Fibroblast of mammary gland (primary cell): ENCODE measurements at places on chromosomes 2 and 18.

- no peak for DNase-seq
Observed at GRCh38 chr2:58572731-58573130, 331.6 kb upstream of the FANCL start.

GRCh38 chr2:201070948-201071478, 458 bp downstream of the HYCC2 start:
- DNase-seq, result peak; percentile 14

GRCh38 chr18:25896956-25897355, 193.5 kb downstream of the SS18 start:
- no peak for DNase-seq

DNA sequence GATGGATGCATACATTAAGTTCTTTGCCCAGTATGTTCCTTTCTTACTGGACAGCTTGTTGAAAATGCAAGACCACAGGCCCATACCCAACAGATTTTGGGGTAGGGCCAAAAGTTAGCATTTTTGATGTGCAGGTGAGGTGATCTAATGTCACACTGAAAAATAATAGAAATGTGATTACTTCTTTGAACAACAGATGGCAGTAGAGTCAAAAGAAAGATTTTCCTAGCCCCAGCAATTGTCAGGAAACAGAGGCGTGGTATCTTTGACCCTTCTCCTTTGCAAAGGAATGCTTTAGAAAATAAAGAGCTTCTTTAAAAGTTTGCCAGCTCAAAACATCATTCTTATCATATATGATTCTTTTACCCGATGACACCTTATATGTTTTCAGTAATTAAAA, 343.6 kb upstream of the SYT4 start:
- peak; percentile 37 for DNase-seq

DNA sequence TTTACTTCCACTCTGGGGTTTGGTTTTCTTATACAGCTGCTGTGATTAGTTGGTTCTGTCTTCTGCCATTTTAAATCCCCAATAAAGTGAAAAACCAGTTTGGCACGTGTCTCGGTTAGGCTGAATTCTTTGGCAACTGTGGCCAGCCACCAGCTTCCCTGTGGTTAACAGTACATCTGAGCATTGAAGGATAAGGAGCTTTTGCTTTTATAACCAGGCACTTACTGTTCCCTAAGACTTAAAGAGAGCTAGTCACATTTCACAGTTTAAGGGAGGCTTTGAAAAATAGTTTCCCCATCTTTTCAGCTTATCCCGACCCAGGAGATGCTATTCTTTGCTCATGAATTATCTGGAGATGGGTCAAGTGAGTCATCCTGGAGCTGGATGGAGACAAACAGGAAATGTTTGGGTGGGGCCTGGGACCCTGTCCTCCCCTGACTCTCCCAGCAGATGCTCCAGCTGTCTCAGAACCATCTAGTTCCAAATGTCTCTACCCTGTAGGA, 57.3 kb upstream of the EML6 start:
- DNase-seq, result peak; percentile 95

DNA sequence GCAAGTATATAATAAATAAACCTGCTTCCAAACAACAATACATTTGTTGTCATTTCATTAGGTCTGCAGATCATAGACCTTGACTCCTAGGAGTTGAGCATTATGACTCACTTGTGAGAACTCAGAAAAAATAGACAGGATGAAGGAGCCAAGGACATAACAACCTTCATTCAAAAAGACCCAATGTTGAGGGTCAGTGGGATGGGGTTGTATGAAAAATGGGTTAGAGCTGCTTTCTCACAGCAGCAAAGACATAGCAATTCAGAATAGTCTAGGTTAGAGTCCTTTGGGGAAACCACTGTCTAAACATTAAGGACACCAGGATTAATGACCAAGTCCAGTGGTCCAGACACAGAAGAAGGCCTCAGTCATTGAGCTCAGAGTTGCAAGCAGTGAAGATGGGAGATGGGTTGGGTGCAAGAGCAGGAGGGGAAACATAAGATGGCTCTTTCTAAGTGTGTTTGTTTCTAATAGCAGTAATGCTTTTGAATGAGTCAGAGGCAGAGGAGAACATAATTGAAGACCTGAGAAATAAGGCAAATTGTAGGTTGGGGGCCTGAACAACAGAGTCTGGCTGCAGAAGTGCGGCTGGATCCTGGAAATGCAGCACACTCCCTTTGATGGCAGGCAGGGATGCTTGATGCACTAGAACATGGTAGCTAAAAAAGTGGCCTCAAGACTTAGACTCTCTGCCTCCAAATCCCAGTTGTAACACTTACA, 3.7 kb upstream of the SERPINB10 start:
- no peak for DNase-seq

- no peak for DNase-seq
Observed at GRCh38 chr18:48018851-48019250, 88.4 kb upstream of the SMAD2 start.

DNA sequence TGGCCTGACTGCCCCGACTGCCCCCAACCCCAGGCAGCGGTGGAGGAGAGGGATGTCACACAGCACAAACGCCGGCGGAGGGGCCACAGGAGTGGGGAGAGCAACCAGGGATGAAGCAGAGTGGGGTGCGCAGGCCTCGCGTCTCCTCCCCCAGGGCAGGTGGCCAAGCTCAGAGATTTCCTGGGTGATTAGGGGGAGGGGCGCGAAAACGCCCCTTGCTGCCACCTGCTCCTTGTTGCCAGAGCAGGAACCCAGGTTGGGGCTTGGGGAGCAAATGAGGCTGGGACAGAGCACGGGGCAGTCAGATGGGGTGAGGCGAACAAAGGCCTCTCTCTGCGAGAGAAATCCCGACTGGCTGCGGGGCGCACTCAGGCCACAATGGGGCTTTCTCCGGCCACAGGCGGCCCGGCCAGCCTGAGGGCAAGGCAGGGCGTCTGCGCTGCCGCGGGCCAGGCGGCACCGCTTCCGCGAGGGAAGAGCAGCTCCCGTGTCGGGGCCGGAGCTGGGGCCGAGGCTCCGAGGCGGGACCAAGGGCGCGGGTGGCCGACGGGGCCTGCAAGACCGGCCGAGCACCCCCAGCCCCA, 11.5 kb downstream of the TEX44 start:
- DNase-seq, result no peak

DNA sequence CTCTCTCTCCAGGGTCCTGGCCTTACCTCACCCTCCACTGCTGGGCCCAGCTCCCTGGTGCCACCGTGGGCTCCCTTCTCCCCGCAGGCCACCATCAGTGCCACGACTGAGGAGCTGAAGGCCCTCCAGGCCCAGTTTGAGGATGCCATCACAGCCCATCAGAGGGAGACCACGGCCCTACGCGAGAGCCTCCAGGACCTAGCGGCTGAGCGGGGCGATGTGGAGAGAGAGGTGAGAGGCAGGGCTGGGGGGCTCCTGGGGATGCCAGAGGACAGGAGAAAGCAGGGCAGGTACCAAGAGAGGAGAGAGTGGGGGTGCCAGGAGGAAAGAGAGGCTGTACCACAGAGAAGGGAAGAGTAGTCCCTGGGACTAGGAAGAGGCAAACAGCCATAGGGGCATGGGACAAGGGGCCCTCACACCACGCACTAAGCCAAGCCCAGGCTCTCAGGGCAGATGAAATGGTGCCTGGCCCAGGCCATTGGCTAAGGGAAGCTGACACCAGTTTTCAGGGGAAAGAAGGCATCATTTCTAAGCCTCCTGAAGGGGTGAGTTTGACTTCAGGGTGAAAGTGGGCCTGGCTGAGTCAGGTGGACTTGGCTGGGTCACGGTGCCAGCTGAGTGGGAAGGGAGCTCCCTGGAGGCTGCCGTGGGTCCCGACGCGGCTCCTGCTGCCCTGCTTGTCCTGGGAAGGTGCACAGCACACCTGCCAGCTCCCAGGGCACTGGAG, 39.0 kb upstream of the SNED1 start:
- DNase-seq, result no peak

DNA sequence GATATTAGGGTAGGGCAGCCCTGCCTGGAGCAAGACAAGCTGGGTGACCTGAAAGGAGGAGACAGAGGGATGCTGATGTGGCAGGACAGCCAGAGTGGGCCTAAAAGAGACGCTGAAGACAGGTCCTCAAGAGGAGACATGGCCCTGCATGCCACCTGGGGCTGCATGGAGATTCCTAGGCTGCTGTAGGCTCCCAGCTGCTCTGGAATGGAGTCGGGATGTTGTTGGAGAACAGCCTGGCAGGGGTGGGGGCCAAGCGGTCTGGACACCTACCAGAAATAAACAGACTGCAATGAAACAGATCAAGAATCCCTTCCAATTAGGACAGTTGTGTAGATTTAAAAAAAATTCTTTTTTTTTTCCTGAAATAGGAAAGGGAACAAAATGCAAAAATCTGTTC, 97.8 kb upstream of the NPAS2 start:
- no peak for DNase-seq

GRCh38 chr18:40685219-40685618, 1269.8 kb upstream of the PIK3C3 start:
- no peak for DNase-seq

- no peak for DNase-seq
Observed at GRCh38 chr2:239179851-239180371, 220.9 kb downstream of the HDAC4 start.

DNA sequence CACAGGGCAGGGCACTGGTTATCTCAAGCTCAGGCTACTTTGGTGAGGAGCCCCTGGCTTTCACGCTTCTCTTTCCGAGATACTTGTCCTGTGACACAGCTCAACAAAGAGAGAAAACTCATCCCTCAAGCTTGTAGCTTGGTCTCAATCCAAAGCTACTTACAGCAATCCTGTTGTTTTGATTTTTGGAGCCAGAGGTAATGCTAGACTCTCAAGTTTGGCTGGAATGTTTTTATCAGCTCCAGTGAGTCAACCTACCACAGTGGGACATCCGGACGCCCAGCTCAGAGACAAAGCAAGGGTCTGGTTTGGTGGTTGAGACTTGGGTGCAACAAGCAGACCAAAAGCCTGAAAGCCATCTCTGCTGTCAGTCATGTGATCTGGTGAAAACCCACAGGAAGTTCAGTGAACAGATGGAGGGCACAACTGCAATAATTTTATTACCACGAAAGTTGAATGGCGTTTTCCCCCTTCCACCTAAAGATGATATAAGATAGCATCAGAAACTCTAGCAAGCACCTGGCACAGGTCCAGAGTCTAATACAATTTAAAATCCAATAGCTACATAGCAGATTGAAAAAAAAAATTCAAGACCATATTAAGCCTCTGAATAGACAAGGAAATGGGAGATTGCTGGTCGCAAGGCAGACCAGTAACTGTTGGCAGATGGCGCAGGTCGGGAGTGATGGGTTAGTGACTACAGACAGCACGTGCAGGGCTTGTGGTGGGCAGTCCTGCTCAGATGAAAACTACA, 102.3 kb upstream of the SMAD7 start:
- peak; percentile 91 for DNase-seq

- DNase-seq, result no peak
Observed at GRCh38 chr2:238497610-238498005, 70.9 kb downstream of the ASB1 start.

- no peak for DNase-seq
Observed at GRCh38 chr2:20797096-20797495, 25.8 kb downstream of the LDAH start.

- peak; percentile 30 for DNase-seq
Observed at GRCh38 chr2:152730591-152731333, 12.3 kb downstream of the ARL6IP6 start.

DNA sequence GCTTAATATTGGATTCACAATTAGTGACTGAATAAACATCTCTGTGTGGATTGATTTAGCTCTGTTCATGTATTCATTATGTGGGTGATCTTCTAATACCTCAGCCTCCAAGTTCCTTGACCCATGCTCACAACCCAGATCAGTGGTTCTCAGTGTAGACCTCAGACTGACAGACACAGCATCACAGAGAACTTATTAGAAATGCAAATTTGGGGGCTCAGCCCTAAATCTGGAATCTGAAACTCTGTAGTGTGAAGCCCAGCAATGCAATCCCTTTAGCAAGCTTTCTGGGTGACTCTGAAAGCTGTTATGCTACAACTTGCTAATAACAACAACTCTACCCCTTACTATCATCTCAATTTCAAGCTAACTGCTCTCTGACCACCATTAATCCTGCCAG, 273.1 kb upstream of the FANCL start:
- no peak for DNase-seq

DNA sequence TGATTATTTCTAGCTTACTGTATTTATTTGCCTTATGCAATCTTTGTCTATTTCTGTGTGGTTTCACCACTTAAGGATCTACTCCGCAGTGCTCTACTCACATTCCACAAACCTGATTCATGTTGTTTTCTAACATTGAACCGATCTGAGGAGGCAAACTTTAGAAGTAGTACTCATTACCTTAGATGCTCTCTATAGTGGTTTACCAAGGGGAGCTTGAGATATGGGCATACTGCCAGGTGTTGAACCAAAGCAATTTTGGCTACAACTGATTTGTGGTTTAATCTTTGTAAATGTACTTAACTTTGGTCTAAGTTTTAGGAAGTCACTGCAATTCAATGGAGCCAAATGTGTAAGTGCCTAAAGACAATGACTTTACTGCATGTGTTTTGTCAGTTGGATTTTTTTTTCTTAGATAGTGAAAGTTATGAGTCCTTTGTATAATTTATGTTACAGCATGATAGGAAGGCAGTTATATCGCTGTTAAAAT, 50.1 kb downstream of the MAP2 start:
- DNase-seq, result peak; percentile 98

GRCh38 chr2:119367472-119368099, 809 bp downstream of the DBI start:
- DNase-seq, result peak; percentile 11

GRCh38 chr2:223415071-223415470, 187.1 kb downstream of the SCG2 start:
- DNase-seq, result no peak

DNA sequence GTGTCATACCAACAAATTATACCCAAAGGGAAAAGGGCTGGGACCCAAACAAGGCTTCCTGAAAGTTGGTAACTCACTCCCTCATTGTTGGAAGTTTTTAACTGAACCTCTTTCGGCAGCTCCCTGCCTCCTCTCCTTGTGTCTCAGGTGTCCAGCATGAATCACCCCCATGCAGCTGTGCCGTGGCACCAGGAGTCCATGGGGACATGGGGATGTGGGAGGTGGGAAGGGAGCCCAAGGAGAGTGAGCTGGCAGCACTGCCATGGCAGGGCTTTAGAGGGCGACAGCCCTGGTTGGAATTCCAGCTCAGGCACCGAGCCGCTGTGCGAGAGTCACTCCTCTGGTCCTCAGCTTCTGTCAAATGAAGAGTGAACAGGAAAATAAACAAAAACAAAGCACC, 12.5 kb upstream of the GYPC start:
- DNase-seq, result no peak

GRCh38 chr2:191675807-191676721, 1.9 kb upstream of the NABP1 start:
- DNase-seq, result peak; percentile 41

GRCh38 chr2:7634409-7634808, 717.2 kb downstream of the RNF144A start:
- DNase-seq, result no peak

DNA sequence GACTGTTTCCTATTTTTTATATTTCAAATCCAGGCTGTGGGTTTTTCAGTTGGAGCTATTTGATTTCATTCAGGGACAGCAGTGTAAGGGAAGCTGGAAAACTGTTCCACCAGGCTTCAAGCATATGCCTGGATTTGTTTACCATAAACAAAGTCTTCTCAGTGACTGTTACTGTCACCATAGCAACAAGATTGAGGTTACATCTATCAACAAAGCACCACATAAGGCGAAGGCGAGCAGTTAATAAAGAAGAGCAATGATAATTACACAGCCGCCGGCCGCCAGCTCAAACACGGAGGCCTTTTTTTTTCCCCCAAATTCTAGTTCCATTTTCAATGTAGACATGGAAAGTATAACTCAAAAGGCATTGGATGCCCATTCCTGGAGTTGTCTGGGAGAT, 553.7 kb upstream of the SYT4 start:
- DNase-seq, result no peak
